Activated CD8-positive, alpha-beta memory T cell treated with anti-CD3 and anti-CD28 coated beads for 1 hour (primary cell): ENCODE measurements at places on chromosomes 11 and 22.

GRCh38 chr22:36808721-36809344 is 8.0 kb downstream of the PVALB start:
- no peak for DNase-seq

DNA sequence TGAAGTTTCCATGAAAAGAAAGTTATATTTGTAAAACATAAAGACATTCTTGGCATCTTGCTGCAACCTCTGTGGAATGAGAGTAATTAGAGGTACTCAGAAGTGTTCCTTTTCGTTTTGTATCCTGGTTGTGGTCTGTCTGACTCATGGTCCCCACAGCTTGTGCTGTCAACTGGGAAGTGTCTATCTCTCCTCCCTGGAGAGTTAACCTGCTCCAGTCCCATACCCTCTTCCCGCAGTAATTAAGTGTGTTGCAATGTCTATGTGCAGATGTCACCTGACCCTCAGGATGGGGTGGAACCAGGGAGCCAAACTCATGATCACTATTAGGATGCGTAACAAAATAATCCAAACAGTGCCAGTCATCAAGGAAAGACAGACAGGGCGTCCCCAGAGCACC is 23.0 kb upstream of the ZDHHC13 start:
- DNase-seq = no peak

DNA sequence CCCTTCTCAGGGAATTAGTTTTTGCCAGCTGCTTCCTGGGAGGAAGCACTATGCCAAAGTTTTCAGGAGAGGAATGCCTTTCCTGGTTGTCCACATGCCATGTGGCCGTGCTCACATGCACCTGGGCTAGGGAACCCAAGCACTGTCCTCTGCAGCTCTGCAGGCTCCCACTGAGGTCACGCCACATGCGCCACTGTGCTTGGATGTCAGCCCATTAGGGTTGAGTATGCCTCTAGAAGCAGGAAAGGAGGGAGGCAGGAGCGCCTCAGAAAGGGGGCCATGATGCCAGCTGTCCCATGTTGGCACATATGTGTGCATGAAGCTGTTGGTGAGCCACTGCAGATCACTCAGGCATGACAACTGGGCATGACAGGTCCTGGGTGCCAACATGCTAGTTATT is 81.6 kb upstream of the SUSD2 start:
- no peak for DNase-seq

DNA sequence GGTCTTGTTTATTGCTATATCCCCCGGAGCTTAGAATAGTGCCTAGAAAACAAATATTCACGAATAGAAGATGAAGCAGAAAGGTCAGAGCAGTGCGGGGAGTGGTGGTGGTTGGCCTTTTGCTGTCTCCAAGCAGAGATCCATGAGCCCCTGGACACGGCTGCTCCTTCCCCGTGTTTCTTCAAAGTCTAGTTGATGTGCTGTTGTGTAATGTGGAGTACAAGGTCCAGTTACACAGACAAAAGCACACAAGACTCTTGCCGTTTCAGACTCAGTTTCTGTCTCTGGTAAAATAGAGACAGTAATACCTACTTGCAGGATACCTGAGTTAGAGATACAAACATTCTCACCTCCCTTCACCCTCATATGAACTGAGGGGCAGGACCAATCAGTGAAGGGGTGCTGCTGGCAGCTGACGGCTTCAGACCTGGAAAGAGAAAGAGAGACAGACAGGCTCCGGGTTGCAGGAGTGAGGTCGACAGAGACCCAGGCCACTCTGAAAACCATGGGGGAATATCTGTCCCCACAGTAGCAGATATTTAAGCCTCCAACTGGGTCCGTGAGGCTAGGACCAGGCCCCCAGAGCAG is 56.2 kb downstream of the RASSF10 start:
- no peak for DNase-seq

DNA sequence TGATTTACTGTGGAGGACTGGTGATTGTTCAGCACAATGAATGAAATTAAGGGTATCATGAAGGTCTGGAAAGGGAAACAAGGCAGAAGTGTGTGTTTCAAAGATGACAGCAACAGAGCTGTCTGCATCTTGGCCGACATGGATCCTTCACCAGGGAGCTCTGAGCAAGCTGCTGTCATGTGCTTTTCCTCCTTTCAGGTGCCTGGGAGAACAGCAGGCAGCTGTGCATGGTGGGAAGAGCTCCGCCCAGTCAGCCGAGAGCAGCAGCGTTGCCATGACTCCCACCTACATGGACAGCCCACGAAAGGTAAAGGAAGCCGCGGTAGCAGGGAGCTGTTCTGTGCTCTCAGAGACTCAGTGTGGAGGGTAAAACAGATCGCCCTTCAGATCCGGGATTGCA is 87.1 kb upstream of the YWHAH start:
- DNase-seq = no peak

- no peak for DNase-seq
These were observed 6.9 kb downstream of the NFRKB start for GRCh38 chr11:129888451-129888850.

- DNase-seq = no peak
These were observed 53.5 kb downstream of the CYTH4 start for GRCh38 chr22:37335806-37336199.

- no peak for DNase-seq
These were observed 35.2 kb downstream of the LRRC10B start for GRCh38 chr11:61543606-61544306.

DNA sequence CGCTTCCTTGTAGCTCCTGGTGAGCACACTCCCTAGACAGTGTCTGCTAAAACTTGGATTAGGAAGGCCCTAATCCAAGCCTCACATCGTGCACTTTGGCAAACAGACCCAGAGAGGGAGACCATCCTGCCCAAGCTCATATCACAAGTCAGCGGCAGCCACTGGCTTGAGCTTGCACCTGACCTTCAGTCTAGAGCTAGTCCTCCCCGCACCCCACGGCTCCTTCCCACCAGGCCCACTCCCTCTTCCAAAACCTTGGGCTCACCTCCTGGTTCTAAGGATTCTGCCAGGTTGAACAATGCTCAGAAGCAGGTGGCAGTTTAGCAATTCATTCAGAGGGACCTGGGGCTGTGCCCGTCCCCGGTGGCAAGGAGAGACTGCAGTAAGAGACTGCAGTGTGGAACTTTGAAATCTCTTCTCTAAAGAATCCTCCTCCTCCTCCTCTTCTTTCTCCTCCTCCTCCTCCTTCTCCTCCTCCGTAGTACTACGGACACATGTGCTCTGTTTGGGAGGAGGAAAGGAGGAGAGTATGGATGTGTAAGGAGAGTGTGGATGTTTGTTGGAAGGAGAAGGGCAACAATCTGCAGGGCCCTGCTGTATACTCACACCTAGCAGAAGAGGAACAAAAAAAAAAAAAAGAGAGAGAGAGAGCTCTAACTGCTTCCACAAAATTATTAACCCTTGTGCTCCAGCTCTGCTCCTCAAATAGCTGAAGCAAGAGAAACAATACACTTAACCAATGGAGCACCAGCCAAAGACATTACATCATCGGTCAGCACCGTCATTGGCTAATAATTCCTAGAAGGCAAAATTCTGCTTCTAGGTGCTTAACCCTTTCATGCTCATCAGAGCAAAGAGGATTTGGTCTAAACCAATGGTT is 6.0 kb downstream of the SYN3 start:
- DNase-seq = no peak

DNA sequence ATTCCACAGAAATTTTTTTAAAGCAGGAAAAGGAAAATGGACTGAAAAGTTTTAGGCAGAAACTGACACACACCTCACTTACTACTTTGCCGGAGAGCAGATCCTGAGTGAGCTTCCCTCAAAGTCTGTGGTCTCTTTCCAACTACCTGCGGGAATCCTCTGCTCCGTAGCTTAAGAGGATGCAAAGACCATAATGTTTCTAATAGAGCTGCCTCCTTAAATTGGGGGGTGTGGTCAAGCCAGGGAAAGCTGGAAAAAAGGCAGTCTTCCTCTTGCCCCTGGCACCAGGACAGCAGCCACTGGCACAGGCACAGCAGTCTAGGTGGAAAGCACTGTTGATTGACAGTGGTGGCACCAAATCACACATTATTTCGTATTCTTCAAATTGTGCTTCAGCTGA is at the start of gene ETS1:
TSS of gene ETS1 (minus strand) at position 144 of the 400 bp plus-strand sequence. CDS start 14,428 bp downstream, outside the sequence.
- DNase-seq = no peak

DNA sequence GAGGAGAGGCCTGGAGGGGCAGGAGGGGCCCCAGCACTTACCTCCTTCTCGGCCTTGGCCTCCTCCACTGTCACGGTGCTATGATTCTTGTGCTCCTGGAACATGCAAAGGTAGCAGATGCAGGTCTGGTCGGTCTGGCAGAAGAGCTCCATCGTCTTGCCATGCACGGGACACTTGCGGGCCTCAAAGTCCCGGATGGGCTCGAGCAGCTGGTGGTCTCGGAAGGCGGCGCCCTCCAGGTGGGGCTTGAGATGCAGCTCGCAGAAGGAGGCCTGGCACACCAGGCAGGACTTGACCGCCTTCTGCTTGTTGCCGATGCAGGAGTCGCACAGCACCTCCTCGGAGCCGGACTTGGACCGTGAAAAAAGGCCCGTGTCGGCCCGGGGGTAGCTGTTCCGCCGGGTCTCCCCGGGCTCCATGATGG is 714 bp downstream of the TRIM29 start:
- DNase-seq = no peak

- DNase-seq = no peak
These were observed 54.3 kb upstream of the MYEOV start for GRCh38 chr11:69239641-69240040.

DNA sequence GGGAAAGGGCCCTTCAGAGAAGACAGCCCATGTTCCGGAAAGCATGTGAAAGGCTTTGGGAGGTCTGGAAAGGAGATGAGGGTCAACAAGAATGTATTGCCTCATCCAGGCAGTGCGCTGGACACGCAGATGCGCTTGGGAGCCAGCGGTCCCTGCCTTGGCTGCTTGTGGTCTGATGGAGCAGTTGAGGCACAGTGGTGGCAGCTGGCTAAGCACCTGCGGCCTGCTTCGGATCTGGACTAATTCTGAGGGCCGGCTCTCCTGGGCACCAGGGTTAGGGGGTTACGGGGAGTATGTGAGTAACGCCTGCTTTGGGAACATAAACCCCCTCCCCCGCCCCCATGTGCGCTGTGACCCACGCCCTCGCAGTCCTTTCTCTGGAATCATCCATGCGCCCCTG is 4.6 kb upstream of the TM7SF2 start:
- DNase-seq = no peak

DNA sequence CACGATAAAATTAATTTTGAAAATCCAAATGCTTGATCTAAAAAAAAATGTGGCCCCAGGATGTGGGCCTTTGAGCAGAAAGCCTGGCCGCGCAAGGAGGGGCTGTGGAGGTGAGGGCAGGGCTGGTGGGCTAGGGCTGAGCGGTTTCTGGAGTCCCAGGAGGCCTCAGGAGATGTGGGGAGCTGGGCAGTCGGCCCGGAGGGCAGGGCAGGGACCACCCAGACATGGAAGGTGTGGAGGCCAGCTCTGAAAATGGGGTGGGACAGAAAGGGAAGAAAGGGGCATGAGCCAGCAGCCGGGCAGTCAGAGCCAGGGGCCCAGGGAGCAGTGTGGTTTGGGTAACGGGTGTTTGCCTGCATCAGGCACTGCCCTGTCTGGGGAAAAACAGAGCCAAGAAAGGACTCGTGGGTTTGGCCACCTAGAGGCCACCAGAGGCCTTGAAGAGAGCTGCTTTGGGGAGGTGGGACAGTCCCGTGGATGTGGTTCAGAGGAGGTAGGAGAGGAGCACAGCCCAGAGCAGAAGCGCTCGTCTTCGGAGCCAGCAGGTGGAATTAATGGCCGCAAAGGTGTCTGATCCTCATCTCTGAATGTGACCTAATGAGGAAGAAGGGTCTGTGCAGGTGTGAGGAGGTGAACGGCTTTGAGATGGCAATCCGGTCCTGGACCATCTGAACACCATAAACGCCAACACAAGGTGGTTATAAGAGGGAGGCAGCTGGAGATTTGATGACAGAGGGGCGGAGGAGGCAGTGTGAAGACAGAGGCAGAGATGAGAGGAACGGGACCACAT is 50.2 kb downstream of the IGF2 start:
- DNase-seq = no peak

GRCh38 chr22:36409911-36410756 is 22.4 kb upstream of the MYH9 start:
- peak; percentile 37 for DNase-seq

GRCh38 chr11:69055598-69056516 is 7.1 kb downstream of the TPCN2 start:
- DNase-seq = no peak

- DNase-seq = no peak
These were observed 29.7 kb upstream of the KRTAP5-6 start for GRCh38 chr11:1667121-1667850.

GRCh38 chr11:62689421-62690183 is at the start of gene LRRN4CL:
Gene LRRN4CL, minus strand, starts transcription at chr11:62689530. Its CDS starts 1,022 bp downstream, at chr11:62688508.
- no peak for DNase-seq

DNA sequence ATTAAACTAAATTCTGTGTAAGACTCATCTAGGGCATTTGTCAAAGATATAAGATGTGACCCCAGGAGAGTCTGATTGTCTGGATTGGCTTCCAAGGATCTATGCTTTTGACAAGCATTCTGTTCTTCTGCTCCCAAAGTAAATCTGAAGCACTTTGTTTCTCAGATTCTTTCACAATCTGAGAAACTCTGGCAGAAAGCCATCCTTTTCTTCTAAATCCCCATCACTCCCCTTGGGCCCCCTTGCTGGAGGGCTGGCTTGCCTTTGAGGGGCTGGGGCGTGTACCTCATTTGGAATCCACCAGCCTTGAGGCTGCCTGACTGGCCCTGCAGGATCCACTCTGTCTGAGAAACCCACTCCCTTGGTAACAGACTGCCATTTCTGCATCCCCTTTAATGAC is 173.5 kb upstream of the CTSC start:
- no peak for DNase-seq

GRCh38 chr22:46511151-46512038 is 26.0 kb downstream of the CELSR1 start:
- no peak for DNase-seq

- no peak for DNase-seq
These were observed 57.4 kb upstream of the ARHGAP42 start for GRCh38 chr11:100629671-100630070.

DNA sequence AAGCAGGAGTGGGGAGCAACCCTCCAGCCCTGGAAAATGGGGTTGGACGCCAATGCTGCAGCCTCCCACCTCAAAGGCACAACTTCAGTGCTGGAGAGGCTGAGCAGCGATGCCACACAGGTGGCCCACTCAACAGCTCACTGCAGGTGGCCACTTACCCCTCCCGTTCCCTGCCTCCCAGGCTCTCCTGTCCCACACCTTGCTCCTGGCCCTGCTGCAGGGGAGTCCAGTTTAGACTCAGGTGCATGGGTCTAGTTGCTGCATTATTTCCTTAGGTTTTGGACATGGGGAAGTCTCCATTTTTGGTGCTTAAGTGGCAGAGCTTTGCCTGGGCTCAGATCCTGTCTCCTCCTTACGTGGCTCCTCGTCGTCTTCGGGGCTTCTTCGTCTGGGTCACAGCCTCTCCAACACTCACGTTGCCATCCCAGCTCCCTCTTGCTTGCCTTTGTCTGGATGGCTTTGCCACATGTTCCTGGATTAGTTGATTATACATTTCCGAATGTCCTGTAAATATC is 898.3 kb downstream of the BRD1 start:
- no peak for DNase-seq

GRCh38 chr22:29427176-29427760 is 11.1 kb upstream of the RFPL1 start:
- DNase-seq = no peak

GRCh38 chr11:110097459-110098012 is 4.3 kb downstream of the ZC3H12C start:
- no peak for DNase-seq
